ENCODE measurements at places on chromosomes 4 and X. TPM values are rescaled to one million over a fixed set of nuclear protein-coding genes. Genes with fewer than 3 reads are reported as not detected.

DNA sequence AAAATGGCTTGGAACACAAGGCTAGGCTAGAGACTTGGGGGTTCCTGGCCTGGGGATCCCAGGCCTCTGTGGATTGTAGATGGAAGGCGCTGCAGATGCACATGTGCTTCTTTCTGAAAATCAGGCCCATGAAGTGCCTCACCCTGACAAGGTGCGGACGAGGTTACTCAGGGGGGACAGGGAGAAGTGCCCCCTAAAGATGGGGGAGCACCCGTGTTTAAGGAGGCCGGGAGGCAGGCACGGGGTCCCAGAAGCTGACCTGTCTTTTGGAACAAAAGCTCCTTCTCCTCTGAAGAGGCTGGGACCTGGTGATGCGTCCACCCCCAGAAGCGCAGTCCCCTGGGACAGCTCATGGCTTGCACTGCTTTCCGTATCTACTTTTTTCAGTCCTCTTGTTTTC lies 2.4 kb downstream of the PDZD4 start:
- DNase-seq = no peak

DNA sequence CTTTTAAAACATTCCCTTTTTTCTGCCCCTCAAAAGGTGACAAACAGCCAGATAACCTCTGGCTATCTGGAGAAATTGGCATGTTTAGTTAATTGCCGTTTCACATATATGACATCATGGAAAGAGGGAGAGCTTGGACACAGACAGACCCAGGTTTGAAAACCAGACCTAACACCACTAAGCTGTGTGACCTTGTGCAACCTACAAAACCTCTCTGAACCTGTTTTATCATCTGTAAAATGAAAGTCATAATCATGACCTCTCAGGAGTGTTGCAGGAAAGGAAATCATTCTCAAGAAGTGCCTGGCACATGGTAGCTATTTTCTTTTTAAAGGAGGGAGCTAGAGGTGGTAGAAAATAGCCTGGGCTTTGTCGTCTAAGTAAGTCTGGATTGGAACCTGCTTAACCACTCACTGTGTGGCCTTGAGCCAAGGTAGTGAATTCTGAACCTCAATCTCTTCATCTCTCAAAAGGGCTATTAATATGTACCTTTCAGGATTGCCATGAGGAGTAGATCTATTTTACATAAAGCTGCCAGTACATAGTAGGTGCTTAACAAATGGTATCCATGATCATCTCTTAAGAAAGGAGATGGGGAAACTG lies 363.5 kb downstream of the BCOR start:
- no peak for DNase-seq

GRCh38 chr4:41058426-41058825 lies 155.9 kb downstream of the APBB2 start:
- DNase-seq = no peak

- DNase-seq = no peak
Observed at GRCh38 chr4:122635205-122635604, 14.3 kb upstream of the IL21 start.

DNA sequence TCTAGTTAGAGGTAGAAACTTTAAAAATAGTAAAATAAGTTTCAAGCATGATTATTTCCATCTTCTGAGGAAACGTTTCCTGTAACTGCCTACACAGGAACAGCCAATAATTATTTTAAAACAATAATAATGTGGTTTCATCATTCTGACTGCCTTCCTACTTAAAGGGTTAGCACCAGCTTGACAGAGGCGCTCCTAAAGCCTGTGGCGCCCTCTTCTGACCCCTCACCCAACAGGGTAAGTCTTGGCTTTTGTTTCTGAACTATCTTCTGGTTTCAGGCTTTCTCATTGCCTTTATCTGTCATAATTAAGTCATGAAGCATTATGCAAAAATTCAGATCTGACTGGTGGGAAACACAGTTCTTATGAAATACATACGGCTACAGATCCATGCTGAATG lies 96.7 kb downstream of the ITM2A start:
- no peak for DNase-seq

GRCh38 chr4:175916626-175917351 lies 104.7 kb upstream of the GPM6A start:
- peak; percentile 9 for DNase-seq

- no peak for DNase-seq
Observed at GRCh38 chr4:25697516-25697915, 41.9 kb downstream of the SLC34A2 start.

DNA sequence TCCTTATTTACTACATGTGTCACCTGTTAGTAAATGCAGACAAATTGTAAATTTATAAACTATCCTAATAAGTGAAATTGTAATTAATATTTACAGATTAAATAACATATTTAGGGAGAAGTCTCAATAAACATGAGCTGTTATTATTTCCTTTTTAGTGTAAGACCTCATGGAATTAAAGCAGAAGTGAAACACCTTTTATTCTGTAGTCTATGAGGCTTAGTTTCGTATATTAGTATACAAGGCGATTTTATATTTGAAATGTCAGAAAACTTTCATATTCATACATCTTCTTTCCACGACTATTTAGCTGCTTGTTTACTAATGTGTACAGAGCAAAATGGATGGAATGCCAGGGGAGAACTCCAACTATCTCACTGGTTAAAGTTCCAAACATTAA lies 414.4 kb downstream of the ARHGAP24 start:
- DNase-seq = no peak

- no peak for DNase-seq
Observed at GRCh38 chrX:136115904-136116297, 31.4 kb upstream of the FHL1 start.

DNA sequence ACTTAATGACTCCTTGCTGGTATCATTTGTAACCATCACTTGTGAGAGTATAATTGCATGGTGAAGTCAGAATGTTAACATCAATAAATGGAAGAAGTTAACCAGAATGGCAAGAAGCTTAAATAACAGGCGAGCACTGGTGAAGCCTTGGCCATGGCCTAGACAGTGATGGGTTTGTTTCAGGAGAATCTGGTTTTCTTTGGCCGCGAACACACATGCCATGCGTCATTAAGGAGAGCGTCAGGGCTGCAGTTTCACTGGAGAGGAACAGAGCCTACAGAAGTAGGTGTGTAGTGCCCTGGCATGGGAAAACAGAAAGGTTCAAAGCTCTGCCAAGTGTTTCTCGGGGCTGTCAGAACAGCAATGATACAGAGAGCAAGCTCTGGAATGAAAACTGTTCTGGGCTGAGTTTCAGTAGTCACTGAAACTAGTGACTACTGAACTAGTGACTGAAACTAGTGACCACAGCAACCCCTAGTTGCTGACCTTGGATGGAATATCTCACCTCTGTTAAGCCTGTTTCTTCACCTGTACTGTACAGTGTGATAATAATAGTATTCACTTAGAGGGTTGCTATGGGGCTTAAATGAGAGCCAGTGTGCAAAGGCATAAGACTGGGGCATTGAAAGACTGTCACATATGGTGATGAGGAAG lies 93.8 kb downstream of the C4orf51 start:
- no peak for DNase-seq

DNA sequence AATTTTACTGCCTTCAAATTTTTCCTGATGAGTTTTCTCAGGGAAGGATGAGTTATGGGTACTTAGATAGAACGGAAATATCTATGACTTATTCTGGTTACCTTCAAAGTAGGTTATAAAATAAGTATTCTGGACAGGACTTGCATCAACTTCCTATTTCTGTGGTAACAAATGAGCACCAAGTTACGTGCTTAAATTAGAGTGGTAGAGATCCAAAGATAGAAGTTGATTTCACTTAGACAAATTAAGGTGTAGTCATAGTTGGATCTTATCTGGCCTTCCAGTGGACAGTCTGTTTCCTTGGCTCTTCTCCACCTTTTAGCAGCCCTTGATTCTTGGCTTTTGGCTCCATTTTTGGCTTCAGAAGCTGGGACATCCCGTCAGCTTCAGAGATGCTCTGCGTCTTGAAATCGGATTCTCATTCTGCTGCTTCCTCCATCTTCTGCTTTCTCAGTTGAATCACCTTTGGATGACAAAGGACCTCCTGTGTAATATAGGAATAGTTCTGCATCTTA lies 109.9 kb downstream of the ZNF518B start:
- DNase-seq = no peak

- DNase-seq = no peak
Observed at GRCh38 chr4:24303926-24304325, 280.4 kb downstream of the DHX15 start.

DNA sequence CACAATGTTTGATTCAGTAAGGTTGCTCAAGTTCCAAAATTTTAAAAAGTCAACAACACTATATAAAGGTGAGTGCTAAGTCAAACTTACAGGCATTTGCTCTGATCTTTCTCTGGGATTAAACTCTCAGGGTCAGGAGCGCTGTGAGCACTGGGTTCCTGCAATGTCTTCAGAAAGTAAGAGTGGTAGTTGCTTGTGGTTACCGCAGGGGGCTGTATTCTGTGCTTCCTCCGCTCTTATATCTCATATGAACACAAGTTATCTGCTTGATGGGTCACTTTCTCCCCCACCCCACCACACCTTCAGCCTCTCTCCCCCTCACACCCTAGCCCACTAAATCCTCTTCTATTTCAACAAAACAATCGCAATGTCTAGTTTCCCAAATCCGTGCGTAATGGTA lies 116.4 kb upstream of the IGSF1 start:
- no peak for DNase-seq

DNA sequence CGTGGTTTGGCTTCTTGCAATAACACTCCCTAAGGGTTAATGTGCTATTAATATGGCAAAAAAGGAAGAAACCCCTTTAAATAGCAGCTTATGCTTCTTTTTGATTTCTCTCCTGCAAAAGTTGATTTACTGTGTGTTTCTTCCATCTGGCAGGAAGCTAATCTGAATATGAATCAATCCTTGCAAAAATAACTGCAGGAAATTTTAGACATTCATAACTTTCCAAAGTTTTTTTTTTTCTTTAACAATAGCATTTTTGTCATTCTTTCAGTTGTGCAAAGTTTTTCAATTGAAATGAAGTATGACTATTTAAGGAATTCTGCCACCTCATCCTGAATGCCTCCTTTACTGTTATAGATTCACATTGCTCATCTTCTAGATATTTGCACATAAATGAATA lies 115.6 kb downstream of the SPANXA1 start:
- no peak for DNase-seq

GRCh38 chrX:153450114-153450948 lies 4.5 kb upstream of the TREX2 start:
- no peak for DNase-seq

GRCh38 chr4:73527196-73527595 lies 45.7 kb downstream of the AFM start:
- no peak for DNase-seq

GRCh38 chr4:24801136-24801855 lies 5.9 kb downstream of the SOD3 start:
- no peak for DNase-seq

DNA sequence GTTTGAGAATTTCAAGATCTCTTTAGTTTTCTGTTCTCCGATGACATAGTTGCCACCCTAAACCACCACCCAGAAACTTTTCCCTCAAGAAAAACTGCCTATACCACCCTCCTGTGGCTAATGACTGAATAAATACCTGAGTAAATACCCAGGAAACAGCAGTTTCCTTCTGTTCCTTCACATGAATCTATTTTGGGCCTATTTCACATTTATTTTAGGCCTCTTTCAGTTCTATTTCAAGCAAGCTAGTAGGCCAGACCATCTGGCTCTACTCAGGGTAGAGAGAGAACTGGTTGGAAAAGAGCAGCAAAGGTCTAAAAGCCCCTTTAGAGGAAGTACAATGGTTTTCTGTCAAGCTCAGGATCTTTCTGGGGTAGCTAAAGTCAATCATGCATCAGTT lies 23.4 kb downstream of the ARHGEF9 start:
- DNase-seq = no peak

DNA sequence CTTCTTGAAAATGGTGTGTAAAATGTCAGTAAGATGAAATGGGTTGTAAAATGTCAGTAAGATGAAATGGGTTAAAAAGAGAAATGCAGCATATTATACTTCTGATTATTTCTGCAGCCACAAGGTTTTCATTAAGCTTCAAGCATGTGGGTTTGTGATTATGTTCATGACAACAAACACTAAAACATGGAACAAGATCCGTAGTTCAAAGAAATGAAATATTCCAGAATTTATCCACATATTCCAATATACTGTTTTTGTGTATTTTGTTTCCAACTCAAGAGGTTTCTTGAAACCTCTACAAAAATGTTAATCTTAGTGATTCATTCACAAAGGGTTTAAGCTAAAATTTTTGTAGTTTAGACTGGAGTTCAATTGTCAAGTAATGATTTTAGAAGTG lies 84.0 kb downstream of the ADAMTS3 start:
- DNase-seq = no peak

GRCh38 chr4:114768501-114768900 lies 169.9 kb downstream of the UGT8 start:
- DNase-seq = no peak

DNA sequence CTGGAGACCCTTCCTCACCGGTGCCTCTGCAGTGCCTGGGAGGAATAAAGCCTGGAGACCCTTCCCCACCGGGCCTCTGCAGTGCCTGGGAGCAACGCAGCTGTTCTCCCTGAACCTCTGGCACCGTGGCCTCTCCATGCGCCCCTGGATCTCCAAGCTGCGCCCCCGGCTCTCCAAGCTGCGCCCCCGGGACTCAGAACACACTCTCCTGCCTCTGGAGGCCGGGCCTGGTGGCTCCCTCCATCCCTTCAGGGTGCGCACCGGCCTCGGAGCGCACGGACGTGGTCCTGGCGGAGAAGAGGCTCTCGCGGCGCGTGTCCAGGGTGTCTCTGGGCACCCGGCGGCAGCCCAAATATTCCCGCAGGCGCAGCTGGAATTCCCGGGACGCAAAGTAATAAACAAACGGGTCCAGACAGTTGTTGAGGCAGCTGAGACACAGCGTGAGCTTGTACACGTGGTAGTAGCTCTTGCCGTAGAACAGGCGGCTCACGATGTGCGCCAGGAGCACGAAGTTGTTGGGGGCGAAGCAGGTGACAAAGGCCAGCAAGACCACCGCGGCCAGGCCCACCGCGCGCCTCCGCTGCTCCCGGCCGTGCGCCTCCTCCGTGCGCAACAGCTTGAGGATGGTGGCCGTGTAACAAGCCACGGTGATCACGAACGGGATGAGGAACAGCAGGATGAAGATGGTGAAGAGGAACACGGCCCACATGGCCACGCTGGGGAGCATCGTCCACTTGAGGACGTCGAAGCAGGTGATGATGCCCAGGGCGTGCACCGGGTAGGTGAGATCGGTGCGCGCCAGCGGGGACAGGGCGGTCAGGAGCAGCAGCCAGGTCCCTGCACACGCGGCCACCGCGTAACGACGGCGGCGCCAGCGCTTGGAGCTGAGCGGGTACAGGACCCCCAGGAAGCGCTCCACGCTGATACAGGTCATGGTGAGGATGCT lies 12.8 kb upstream of the ASMTL start:
- DNase-seq = no peak

The SPRY1 gene
- 97.3 TPM for polyA plus RNA-seq

The FRG2 gene
- not detected for polyA plus RNA-seq

The HSD17B11 gene
- 56.3 TPM for polyA plus RNA-seq

The RNF175 gene
- polyA plus RNA-seq = 5.9 TPM

The TLR10 gene
- 0.64 TPM for polyA plus RNA-seq

The SSX1 gene
- polyA plus RNA-seq = not detected

The CAMK2D gene
- 70.9 TPM for polyA plus RNA-seq

The ARHGAP6 gene
- 15.5 TPM for polyA plus RNA-seq

The ATP8A1 gene
- 34.6 TPM for polyA plus RNA-seq

The SLITRK4 gene
- 19.4 TPM for polyA plus RNA-seq

The IBSP gene
- polyA plus RNA-seq = not detected

The SUPT20HL1 gene
- not detected for polyA plus RNA-seq

The RNF128 gene
- 11.4 TPM for polyA plus RNA-seq
